ENCODE measurements at places on chromosomes 1 and 21. TPM values are rescaled to one million over a fixed set of nuclear protein-coding genes. Genes with fewer than 3 reads are reported as not detected.
A peak's percentile ranks its signal among the peaks of the same experiment; 100 is the strongest.

DNA sequence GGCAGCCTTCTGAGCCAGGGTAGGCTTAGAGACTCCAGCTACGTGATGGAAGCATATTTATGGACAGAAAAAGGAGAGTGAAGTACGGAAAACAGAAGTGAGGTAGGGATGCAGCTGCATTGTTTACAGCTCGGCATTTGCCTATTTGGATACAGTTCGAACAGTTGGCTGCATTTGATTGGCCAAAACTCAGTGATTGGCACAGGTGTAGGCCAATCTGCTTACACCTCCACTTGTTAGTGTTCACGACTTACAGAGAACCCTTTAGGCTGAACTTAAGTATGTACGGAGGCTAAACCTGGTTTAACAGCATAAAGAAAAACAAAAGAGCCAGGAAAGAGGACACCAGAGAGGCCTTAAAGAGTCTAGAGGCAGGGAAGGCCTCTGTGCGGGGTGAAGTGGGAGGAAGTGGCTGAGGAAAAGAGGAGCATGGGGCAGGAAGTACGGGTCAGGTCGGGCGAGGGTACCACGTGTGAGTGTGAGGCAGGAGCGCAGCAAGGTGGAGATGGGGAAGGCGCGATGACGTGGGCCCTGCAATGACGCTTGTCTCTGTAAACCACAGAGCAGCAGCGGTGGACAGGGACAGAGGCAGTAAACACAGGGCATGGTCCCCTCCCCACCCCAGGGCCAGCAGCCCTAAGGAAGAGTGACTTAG, 32.0 kb downstream of the RSPH1 start:
- DNase-seq = peak; percentile 46

GRCh38 chr1:229629261-229629660, 3.2 kb downstream of the URB2 start:
- no peak for DNase-seq

GRCh38 chr1:224623743-224624333, 7.7 kb downstream of the CNIH3 start:
- DNase-seq = peak; percentile 68

DNA sequence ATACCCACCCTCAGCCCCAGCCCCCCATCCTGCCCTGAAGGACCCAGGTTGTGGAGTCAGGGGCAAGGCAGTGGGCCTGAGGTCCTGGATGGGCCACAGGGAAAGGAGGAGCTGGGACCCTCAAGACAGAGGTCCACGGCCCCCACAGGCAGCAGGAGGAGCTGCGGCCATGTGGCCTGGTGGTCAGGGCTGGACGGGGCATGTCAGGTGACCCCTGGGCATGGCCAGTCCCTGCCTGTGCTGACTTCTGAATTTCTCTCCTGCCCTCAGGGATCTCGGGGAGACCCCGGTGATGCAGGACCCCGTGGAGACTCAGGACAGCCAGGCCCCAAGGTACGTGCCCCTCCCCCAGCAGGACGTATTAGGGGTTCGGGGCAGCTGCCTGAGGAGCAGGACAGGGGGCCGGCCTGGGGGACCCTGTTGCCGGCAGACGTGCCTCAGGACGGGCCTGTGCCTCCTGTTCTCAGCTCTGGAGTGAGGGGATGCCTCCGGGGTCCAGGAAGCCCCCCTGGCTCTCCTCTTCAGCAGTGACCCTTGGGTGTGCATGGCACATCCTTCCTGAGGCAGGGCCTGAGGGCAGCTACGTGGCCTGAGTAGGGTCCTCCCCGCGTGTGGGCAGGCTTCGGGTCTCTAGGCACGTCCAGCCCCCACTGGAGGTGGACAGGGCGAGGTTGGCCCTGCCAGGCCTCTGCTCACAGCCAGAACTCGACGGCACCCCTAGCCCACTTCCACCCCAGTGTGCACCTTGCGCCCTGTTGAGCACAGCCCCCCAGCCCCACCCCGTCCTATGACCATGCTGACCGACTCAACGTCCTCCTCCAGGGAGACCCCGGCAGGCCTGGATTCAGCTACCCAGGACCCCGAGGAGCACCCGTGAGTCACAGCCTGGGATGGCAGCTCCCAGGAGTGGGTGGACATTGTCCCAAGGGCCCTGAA, 23.6 kb downstream of the COL6A2 start:
- DNase-seq = no peak

DNA sequence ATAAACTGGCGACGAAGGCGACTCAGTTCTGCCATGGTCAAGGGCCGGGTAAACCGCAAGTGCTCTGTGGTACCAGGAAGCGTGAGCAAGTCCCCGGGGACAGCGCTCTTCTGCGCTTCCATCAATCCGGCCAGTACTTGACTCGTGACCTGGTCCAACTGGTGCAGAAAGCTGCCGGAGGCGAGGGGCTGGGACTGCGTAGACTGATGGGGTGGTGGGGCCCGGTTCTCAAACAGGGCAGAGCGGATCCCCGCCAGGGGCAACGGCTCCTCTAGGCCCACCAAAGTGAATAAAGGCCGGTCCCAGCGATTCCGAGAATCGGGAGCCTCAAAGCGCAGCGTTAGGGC, 852 bp downstream of the KTI12 start:
- DNase-seq = peak; percentile 7

GRCh38 chr1:160665330-160666078, 18.7 kb upstream of the SLAMF1 start:
- no peak for DNase-seq

DNA sequence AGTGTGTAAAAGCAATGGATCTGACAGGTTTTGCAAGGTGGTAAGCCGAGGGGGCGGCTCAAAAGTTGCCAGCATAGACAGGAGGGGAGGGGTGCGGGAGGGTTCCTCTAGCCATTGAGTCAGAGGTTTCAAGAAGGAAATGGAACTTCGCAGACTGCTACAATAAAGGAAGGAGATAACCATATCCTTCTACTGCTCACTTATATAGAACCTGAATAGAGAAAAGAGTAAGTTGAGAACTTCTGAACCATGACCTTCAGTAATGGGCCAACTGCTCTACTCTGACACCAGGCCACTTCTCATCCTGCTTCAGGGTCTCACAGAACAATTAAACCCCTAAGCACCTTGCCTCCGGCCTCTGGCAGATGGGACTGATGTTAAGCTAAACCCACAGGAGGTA, 26.3 kb upstream of the BCAR3 start:
- DNase-seq = peak; percentile 29

GRCh38 chr21:45283611-45284455, 3.9 kb downstream of the POFUT2 start:
- no peak for DNase-seq

GRCh38 chr1:64343105-64343822, 126.7 kb upstream of the CACHD1 start:
- peak; percentile 100 for DNase-seq

DNA sequence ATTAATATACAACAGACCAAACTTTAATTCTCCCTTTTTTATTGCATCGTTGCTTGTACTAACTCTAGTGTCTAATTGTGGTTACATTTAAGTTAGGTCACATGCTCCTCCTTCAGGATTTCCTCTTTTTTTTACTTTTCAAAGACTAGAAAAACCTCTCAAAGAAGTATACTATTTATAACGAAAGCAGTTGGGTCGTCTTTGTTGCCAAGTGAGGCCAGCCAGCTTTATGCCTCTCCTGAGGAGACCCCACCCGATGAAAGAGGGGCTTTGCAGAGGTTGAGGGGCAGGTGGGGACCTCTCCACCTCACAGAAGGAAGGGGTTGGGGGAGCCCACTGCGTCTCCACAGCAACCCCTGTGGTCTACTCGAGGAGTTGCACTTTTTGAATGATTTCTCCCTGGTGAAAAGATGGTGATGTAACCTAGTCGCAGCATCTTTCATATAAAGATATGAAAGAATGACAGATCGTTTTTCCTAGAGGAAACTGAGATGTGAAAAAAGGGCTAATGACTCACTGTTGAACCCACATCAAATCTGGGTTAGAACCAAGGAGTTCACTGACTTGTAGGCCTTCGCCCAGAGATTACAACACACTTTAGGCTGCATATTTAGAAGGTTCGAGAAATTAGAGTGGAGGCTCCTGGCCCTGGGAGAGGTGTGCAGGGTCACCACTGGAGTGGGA, 6.4 kb downstream of the TGFB2 start:
- peak; percentile 49 for DNase-seq

The LRRC41 gene
- total RNA-seq = 53.7 TPM

GRCh38 chr1:98098473-98098872, 177.6 kb upstream of the DPYD start:
- no peak for DNase-seq

The ADGRL2 gene
- 35.3 TPM for total RNA-seq

DNA sequence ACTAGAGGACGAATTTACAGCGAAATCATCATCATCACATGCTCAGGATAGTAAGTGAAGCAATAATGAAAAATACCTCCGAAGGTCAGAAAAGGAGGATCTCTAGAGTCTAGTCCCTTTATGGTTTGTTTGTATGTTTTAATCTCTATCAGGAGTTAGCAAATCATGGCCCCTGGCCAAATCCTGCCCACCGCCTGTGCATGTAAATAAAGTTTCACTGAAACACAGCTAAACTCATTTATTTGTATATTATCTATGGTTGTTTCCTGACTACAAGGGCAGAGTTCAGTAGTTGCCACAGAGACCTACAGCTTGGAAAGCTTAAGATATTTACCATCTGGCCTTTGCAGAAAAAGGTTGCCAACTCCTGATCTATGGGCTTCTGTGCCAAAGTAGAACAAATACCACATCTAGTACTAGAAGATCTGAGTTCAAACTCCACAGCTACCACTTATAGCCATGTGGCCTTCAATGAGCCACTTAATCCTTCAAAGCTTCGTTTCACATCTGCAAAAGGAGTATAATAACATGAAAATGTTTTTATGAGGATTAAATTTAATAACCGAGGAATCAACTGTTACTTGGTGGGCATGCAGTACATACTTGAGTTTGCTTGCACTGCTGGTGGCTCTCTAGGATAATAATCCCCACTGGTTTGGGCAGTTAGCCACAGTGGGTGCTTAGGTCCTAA, 94.0 kb upstream of the KIF26B start:
- no peak for DNase-seq

GRCh38 chr1:36322786-36323635, 434 bp downstream of the EVA1B start:
- no peak for DNase-seq

- DNase-seq = no peak
Measured at GRCh38 chr1:243930822-243931671, 81.0 kb upstream of the AKT3 start.

GRCh38 chr1:156676820-156677615, at the start of gene NES:
TSS of gene NES (minus strand) at chr1:156677407. CDS start at chr1:156677264, 143 bp downstream.
- DNase-seq = no peak

DNA sequence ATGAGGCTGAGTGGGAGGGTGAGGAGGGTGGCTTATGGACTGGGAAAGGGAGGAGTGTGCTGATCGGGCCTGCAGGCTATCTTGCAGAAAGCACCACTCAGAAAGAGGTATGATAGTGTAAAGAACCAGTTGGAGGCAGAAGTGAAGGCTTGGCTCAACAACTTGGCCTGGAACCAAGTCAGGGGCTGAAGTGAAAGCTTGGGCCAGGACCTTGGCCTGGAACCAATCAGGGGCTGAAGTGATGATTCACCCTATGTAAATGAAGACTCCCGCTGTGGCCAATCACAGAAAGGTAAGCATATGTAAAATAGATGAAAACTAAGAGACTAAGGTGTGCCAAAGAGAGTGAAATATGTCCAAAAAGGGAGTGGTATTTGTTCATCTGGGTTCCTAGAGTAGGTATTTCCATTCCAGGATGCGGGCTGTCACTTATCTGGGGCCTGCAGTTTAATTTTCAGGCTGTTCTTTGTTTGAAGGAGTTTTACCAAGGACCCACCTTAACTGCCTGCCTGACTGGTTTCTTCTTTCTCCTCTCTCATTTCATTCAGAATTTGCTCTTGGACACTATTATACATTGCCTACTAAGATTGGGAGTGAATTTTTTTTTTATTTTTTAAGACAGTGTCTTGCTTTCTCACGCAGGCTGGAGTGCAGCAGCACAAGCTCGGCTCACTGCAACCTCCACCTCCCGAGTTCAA, 5.1 kb upstream of the RFX5 start:
- peak; percentile 35 for DNase-seq

GRCh38 chr1:222301652-222302051, 246.3 kb downstream of the HHIPL2 start:
- no peak for DNase-seq

The LRRC38 gene
- total RNA-seq = not detected

The VSIG8 gene
- total RNA-seq = not detected

The LCE1A gene
- total RNA-seq = not detected

The CDK11A gene
- 10.6 TPM for total RNA-seq

The STUM gene
- total RNA-seq = not detected

Data from bronchial epithelial cell (primary cell).